ENCODE measurements at places on chromosomes 12 and 14.

GRCh38 chr14:81211844-81212243 is 8.9 kb downstream of the GTF2A1 start:
- peak; percentile 28 for DNase-seq

DNA sequence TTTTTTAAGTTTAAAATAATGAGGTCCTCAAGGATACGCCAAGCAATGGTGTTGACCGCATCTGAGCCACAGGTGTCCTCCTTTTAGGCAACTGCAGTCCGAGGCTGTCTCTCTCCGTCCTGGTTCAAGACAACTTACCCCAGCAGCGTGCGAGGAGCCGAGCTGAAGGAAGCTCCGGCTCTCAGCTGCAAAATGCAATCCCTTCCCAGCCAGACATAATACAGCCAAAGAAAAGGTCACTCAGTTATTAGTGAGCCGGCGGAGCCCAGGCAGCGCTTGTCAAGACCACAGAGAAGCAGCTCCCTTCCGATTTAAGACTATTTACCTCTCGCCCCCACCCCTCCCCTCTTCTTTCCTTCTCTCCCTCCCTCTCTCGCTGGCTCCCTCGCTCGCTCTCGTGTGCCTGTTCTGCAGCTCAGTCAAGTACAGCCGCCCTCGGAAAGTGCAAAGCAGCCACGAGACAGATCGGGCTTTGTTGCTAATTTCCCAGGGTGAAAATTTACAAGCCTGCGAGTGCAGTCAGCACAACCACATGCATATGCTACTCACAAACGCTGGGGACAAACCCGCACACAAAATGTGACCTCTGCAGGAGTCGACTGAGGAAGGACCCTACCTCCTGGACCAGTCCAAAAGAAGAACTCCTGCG is 363 bp upstream of the LMO3 start:
- no peak for DNase-seq

DNA sequence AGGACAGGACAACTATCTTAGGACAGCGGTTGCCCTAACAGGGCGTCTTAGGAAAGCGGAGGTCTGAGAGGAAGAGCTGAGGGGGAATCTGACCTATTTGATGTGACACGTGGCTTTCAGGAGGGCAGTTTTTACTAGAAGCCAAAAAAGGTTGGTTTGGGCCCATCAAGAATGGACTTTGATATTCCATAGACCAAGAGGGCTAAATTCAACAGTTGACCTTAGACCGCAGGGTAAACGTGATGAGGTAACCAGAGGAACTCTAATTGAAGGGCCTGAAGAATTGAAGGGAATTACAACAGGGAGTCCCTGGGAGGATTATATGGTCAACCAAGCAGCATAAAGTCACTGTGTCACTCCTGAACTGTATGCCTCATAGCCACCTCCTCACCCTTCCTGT is 11.5 kb downstream of the C1S start:
- no peak for DNase-seq

DNA sequence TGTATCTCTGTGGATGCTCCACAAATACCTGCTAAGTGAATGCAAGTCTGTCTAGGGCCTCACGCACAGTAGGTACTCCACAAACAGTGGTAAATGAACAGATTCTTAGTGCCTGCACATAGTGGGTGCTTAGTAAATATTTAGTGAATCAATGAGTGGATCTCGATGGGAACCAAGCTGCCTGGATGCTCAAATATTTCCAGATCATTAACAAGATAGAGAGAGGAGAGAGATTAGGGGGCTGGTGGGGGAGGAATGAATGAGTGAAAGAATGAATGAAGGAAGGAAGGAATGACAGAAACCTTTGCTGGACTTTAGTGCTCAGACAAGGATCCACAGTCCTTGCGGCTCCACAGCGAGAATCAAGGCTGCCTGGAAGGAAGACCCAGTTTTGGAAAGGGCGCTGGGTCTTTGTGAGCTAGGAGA is 118.2 kb downstream of the SCARB1 start:
- DNase-seq, result no peak

- DNase-seq, result no peak
These were observed 3.5 kb upstream of the BCAT1 start for GRCh38 chr12:24952389-24952788.

DNA sequence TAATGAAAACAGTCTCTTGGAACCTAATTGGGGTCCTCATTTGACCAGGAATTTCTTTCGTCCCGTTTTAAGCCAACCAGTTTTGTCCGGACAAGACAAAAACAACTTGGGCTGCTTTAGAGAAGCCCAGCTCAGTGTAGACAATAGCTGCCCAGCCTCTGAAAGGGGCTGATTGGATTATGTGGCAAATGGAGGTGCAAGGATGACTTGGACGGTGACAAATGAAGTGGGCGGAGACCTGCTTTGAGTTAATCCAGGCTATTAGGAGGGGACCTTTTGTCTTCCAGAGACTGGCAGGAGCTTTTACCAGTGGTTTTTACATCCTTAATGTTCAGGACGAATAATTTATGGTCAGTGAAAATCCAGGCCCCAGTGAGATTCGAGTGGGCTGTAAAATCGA is 4.8 kb downstream of the MEG3 start:
- DNase-seq, result no peak

Data from Caco-2 (cell line).